CD4-positive, alpha-beta T cell (primary cell): ENCODE measurements at places on chromosomes 16 and 17.

GRCh38 chr17:20043021-20043420, 33.9 kb downstream of the SPECC1 start:
- no peak for DNase-seq

- DNase-seq, result no peak
These were observed 30.6 kb upstream of the CBFA2T3 start for GRCh38 chr16:89007371-89008249.

DNA sequence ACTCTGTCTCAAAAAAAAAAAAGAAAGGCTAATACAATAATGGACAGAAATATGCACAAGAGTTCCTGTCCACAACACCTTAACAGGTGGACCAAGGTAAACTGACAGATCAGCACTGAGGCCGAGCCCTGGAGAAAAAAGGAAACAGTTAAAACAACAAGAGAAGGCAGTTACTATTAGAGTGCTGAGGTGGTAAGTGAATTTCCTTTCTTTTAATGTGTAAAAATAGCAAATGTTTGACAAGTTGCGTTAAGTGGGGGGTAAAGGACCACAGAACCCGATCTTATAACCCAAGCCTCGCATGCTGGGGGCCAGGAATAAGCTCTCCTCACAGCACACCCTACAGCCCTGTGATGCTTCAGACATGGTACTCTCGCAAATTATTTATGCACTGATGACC, 24.8 kb downstream of the TXNDC11 start:
- no peak for DNase-seq

DNA sequence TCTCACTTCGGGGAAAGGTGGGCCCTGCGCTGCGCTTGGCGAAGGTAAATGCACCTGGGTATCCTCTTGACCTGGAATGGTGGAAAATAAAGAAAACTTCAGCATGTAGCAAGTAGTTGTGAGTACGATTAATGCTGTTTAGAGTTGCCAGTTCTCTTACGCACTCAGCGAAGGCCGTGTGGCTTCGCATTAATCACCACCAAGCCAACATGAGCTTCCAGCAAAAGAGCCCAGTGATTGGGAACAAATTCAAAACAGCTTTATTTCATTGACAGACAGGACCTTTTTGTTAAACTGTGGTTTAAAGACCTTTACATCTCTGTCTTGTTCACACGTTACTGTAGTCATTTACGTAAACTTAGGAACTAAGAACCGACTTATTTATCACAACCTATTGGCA, 531.4 kb downstream of the MAF start:
- no peak for DNase-seq
